Stimulated activated naive CD4-positive, alpha-beta T cell (primary cell): ENCODE measurements at places on chromosomes 16 and 17.
A peak's percentile ranks its signal among the peaks of the same experiment; 100 is the strongest.

DNA sequence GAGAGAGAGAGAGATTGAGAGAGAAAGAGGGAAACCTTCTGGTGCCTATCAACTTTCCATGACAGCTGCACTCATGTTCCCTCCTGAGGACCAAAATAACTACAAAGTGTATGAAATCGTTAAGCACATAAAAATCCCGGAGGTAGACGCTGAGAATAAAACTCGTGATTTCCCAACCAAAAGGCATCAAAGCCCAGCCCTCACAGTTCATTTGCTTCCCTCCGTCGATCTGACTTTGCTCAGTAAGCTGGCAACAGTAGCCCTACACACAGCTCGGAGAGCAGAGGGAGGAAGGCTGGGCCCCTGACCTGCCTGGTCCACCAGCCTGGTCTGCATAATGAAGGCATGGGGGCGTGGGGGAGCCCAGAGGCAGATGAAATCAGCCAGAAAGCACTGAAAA, 273.9 kb upstream of the ZFHX3 start:
- no peak for DNase-seq

- no peak for DNase-seq
These were observed 65.9 kb upstream of the TNRC6C start for GRCh38 chr17:77892469-77893143.

GRCh38 chr17:29567554-29568330, 759 bp upstream of the TP53I13 start:
- peak; percentile 69 for DNase-seq

GRCh38 chr17:11256877-11257276, 15.9 kb downstream of the SHISA6 start:
- no peak for DNase-seq

GRCh38 chr16:55443434-55444346, 35.3 kb upstream of the MMP2 start:
- no peak for DNase-seq

- DNase-seq = no peak
These were observed 963.1 kb upstream of the GOT2 start for GRCh38 chr16:59697236-59697635.

GRCh38 chr16:86670750-86671234, 92.4 kb downstream of the FOXL1 start:
- DNase-seq = no peak

DNA sequence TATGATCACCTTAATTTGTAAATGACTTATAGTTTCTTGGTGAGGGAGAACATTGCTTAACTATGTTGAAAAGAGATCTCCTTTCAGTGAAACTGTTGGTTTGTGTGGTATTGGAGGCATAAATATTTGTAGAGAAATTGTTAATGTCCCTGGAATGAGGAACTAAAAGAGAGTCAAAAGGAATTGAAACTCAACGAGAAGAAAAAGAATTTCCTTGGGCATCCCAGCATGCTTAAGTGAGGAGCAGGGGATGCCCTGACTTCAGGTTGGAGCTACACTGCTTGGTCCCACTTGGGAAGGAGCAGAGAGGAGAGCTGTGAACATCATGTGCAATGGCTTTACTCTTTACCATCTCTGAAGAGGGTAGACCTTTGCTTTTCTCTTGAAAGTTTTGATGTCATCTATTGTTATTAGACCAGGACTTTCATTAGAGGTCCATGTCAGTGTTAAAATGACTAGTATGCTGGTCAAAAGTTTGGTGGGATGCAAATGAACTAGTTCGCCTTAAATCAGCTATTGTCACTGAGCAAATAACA, 21.7 kb downstream of the KRT23 start:
- no peak for DNase-seq

DNA sequence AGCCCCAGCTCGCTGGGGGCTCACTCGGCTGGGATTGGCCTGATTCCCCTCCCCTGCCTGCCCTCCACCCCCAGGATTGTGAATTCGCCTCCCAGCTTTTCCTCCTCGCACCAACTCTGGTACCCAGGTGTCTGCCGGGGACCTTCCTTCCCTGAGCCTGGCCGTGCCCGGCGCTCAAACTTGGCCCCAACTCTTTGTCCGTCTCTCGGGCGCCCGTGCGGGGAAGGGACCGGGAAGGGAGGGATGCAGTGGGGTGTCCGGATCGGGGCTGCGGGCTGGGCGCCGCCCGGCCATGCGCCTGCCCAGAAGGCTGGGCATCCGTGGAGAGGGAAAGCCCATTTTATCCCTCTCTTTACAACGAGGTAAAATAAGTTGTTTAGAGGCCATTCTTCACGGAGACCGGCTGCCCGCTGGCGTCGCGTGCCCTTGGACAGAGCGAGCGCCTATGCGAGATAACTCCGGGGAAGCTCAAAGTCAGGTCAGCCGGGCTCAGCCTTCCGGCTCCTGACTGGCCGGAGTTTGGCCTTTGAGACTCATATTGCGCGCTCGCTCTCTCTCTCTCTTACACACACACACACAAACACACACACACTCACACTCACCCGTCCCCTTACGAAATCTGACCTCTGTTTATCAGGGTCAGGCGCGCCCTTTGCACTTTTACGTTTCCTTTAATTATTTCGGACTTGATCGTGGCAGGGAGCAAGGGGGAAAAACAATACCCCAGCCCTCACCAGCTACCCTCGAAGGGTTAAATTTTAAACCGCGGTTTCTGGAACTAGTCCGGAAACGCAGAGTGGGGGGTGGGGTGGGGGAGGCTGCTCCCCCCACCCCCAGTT, 774 bp upstream of the MAF start:
- no peak for DNase-seq

- no peak for DNase-seq
These were observed 27.0 kb upstream of the NF1 start for GRCh38 chr17:31067691-31068184.
